ENCODE measurements at places on chromosomes 3 and 15.
A peak's percentile ranks its signal among the peaks of the same experiment; 100 is the strongest.

DNA sequence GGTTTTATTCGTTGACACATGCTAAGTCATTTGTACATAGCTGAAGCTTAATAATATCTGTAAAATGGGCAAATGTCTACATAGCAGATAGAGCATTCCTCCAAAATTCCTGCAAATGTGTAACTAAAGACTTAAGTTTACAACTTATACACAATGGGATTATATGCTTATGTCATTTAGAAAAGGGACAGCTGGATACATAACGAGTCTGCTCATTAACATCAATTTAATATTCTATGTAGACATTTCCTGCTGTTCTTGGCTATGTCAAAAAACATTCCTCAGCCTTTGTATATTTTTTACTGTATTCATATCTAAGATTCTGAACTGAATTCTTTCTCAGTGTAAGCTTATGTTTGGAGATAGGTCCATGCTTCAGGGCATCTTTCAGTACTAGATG is 762.2 kb downstream of the NR2F2 start:
- DNase-seq, result no peak

GRCh38 chr3:51389423-51390183 is 1.5 kb upstream of the RBM15B start:
- DNase-seq, result no peak

DNA sequence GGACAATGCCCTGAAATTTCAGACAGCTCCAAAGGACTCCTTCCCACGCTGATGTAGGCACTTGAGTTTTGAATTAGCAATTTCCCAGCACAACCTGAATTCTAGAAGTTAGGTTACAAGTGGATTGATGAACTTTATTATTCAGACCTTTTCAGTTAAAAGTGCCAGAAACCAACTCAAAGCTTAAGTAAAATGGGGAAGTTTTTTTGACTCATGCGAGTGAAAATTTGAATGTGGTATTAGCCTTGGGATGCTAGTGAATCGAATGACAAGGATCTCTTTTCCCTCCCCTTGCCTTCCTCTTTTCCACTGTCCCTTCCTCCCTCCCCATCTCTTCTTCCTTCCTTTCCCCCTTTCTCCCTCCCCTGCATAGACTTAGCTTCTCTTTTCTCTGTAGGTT is 295.1 kb upstream of the PROK2 start:
- no peak for DNase-seq

- DNase-seq, result no peak
Observed at GRCh38 chr15:95994418-95994817, 336.1 kb upstream of the NR2F2 start.

DNA sequence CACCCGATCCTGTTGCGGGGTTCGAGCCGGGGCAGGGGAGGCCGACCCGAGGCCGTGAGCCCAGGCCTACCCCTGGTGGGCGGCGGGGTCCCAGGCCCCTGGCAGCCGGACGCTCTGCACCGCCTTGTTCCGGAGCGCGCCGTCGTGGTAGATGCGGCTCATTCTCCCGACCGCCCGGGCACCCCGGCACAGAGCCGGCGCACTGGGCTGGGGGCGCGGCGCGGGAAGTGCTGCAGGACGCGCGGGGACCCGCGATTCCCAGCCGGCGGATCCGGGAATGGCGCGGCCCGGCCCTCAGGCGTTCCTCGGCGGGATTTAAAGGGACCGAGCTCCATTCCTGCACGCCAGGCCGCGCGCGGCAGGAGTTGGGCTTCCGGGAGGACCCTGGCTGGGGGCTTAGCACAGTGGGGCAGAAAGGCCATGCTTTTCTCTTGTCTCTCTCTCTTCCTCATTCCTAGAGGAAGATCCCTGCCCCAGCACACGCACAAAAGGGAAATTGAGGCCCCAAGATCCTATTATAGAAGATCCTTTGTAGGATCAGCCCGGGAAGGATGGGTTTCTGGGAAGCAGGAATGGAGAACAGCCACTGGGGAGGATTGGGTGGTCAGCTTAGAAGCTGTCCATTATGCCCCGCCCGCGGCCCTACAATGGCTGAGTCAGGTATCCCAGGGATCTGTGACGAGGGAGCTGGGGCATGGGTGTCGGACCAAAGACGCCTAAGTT is at the start of gene ARPIN:
Gene ARPIN, minus strand, starts transcription at position 279 of the 723 bp plus-strand sequence. Its CDS starts 117 bp downstream, at position 162.
- peak; percentile 29 for DNase-seq

- no peak for DNase-seq
Observed at GRCh38 chr15:51348688-51349087, 7.2 kb downstream of the GLDN start.

DNA sequence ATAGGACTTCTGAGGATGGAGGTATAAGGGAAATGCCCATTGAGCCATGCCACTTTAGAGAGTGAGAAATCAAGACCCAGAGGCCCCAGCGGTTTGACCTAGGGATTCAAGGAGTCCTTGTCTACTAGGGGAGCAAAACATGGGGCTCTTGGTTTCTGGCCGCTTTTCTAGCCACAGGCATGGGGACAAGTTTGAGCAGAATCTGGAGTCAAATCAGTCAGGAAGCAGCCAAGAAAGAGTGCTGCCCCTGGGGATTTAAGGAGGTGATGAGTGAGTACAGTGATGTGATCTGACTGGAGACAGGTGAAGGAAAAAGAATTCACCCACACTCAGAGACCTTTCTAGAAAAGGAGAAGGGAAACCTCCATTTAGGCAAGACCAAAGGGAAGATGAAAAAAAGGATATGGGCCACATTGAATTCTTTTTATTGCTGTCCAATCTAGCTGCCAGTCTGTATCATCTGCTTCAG is 244.0 kb upstream of the TBC1D5 start:
- DNase-seq, result no peak
